B cell (primary cell): ENCODE measurements at places on chromosomes 12 and 14. TPM values are rescaled to one million over a fixed set of nuclear protein-coding genes. Genes with fewer than 3 reads are reported as not detected.

BCL2L2 gene
- total RNA-seq: 12.9 and 17.8 TPM in 2 replicates

APOF gene
- not detected in 2 replicates for total RNA-seq

WBP11 gene
- total RNA-seq: 77.3 and 84.7 TPM in 2 replicates

PPP1R1A gene
- not detected in 2 replicates for total RNA-seq

KRT2 gene
- not detected in 2 replicates for total RNA-seq

HOXC4 gene
- 6.4 and 6.5 TPM in 2 replicates for total RNA-seq

SDR9C7 gene
- 0.22 TPM in 1 of 2 replicates, not detected in the other for total RNA-seq

KITLG gene
- total RNA-seq: not detected in 2 replicates

CACNA2D4 gene
- total RNA-seq: 6.1 and 7.4 TPM in 2 replicates

SMIM41 gene
- not detected in 2 replicates for total RNA-seq

TSPAN8 gene
- total RNA-seq: not detected in 2 replicates

GUCY2C gene
- total RNA-seq: 0.29 and 0.37 TPM in 2 replicates

FOXN4 gene
- total RNA-seq: not detected in 2 replicates

RNASE7 gene
- not detected in 2 replicates for total RNA-seq

IFT81 gene
- 6.0 and 6.8 TPM in 2 replicates for total RNA-seq

KRT79 gene
- not detected in 2 replicates for total RNA-seq

RIPK3 gene
- total RNA-seq: 76.6 and 77.6 TPM in 2 replicates

OAS1 gene
- total RNA-seq: 45.7 and 48.3 TPM in 2 replicates

IL23A gene
- total RNA-seq: 18.5 and 20.5 TPM in 2 replicates
